ENCODE measurements at places on chromosomes 11 and 22.

DNA sequence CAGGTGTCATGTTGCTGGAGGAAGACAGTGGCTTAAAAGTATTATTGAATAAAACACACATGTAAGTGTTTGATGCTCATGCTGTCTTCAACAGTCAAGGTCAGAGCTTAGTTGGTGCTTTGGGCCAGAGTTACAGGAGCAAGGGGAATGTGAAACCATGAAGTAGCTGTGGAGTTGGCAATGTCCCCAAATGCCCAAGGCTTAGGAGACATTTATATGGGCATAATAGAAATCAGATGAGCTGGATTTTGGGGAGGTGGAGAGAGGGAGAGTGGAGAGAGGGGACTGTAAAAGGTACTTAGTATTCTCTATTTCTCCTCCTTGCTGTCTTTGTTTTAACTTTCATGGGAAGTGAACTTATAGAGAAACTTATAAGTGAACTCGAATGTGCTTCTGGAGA, 407.8 kb downstream of the ETS1 start:
- DNase-seq: no peak

- peak; percentile 88 for DNase-seq
Observed at GRCh38 chr11:10893714-10894151, 35.9 kb upstream of the ZBED5 start.

DNA sequence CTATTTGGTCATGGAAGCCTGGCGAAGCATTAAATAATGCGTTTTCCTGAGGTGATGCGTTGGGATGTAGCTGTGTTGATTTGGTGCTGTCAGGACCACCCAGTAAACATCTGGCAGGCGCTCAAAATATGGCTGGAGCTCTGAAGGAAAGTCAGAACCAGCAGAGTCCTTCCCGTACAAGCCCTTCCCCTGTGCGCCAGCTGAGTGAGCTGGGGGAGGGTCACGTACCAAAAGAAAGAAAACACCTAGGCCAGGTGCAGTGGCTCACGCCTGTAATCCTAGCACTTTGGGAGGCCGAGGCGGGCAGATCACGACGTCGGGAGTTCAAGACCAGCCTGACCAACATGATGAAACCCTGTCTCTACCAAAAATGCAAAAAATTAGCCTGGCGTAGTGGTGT, 55.6 kb upstream of the CECR2 start:
- no peak for DNase-seq

- DNase-seq: peak; percentile 30
Observed at GRCh38 chr11:94638301-94638901, 71.2 kb downstream of the PIWIL4 start.

DNA sequence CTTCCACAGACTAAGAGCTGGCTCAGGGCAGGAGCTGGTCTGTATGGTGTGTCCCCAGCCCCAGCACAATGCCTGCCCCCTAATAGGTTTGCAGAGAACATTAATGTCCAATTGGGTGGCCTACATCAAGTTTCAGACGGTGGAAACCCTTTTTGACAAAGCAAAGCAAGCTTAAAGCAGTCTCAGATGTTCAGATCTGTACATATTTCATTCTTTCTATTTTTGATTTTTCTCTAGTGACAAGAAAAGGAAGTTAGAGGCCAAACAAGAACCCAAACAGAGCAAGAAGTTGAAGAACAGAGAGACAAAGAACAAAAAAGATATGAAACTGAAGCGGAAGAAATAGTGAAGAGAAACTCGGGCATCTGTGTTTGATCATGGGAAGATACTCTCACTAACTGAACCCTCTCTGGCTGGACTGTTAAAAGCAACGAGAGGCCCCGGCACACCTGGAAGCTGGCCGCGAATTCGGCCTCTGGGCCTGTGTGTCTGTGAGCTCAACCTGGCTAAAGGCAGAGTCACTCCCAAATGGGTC, 40.5 kb downstream of the NAT10 start:
- DNase-seq: no peak

All from fibroblast of skin of back (primary cell).